ENCODE measurements at places on chromosomes 1 and 21.

DNA sequence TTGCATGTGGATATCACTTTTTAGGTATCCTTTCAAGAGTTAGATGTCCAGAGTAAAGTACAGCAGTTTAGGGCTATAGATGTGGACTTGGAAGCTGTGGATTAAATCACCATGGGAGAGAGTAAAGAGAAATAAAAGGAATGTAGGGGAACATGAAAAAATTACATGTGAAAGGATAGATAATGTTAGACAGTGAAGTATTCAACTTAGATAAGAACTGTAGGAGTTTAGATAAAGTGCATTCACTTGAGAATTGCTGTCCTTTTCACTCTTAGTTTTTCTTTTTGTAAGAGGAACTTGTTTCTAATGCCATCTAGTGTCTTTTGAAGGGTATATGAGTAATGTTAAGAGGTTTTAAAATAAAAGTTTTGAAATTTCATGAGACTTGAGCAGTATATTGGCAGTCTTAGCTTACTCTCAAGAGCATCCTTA is 40.1 kb downstream of the MAST2 start:
- DNase-seq, result peak; percentile 18

DNA sequence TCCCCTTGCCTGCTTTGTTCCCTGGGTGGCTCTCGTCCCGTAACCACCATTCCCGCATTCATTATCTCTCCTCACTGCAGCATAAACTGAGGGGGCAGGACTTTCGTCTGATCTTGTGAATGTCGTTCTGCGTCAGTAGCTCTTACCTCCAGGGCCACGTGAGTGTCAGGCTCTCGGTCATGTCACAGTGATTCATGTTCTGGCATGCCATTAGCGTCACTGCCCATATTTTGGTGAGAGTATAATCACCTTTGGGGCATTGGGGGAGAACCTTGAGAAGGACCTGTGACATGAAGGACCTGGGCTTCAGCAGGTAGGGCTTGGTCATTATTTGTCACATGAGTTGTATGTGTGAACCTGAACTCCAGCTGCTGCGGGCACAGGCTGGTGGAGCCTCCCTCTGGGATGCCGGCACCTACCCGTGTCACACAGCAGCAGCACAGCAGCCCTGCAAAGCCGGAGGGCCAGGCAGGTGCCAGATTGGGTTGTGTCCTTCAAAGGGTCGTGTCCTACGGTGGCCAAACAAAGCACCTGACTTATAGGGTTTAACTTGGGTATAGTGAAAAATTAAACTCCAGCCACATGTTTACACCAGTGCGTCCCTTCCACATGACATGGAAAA is 68.5 kb downstream of the BACE2 start:
- no peak for DNase-seq

- DNase-seq, result no peak
Measured at GRCh38 chr1:174912264-174912663, 87.5 kb upstream of the CACYBP start.

DNA sequence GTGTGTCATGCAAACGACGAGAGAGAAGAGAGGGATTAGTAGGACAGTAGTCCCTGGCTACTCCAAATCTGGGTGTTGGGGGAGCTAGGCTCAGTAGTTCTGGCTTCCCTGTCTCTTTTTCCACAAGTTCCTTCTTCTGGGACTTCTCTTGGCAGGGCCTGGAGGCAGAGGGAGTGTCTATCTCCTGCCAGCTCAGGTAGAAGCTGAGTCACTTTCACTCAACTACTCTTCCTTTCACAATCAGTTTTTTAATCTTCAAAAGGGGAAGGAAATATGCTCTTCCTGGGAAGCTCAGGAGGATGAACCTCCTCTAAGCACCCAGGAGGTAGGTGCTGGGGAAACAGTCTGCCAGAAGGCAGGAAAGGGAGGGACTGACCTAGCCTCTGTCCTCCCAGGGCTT is 35.2 kb upstream of the MAGOH start:
- no peak for DNase-seq

- no peak for DNase-seq
Measured at GRCh38 chr1:56399795-56400194, 179.6 kb downstream of the PLPP3 start.

GRCh38 chr1:237239248-237239647 is 197.3 kb downstream of the RYR2 start:
- DNase-seq, result no peak

DNA sequence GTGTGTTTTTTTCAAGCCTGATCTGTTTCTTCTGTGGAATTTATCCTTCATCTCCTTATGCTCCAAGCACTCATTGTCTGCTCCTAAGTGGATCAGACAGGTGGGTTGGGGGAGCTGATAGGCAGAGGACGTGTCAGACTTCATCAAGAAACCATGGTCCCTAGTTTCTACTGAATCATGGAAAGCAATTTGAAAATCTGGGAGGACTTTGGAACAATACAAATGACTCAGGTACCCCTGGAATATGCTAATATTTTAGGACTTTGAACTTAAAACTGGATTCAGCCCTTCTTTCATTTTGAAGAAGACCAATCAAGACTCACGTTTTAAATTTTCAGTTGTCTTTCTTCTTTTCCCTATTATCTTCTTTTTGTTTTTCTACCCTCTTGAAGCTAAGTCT is 7.7 kb downstream of the ABCG1 start:
- DNase-seq, result no peak

GRCh38 chr1:24536391-24536840 is 19.5 kb upstream of the NCMAP start:
- peak; percentile 84 for DNase-seq

DNA sequence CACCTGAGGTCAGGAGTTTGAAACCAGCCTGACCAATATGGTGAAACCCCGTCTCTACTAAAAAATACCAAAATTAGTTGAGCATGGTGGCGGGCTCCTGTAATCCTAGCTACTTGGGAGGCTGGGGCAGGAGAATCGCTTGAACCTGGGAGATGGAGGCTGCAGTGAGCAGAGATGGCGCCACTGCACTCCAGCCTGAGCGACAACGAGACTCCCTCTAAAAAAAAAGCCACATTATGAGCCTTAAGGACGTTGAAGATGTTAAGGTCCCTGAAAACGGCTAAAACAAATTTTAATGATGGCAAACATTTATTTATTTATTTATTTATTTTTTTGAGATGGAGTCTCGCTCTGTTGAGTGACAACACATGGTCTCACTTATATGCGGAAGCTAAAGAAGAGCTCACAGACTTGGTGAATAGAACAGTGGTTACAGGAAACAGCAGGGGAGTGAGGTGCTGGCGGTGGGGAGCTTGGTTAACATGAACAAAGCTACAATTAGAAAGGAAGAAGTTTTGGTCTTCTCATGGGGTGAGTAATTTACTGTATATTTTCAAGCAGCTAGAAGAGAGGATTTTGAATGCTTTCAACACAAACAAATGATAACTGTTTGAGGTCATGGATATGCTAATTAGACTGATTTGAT is 47.1 kb downstream of the TCP10L start:
- no peak for DNase-seq

DNA sequence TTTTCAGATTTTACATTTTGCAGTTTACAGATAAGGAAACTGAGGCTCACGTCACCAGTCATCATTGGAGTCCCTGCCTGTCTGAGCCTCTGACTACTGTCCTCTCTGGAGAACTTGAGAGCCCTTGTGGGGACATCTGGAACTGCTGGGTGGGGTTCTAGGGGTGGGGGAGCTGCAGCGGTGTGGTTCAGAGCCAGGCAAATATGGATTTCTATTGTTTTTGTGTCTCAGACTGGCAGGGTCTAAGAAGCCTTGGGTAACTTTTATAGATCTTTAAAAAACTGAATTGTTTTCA is 46.9 kb downstream of the IER5 start:
- DNase-seq, result no peak

DNA sequence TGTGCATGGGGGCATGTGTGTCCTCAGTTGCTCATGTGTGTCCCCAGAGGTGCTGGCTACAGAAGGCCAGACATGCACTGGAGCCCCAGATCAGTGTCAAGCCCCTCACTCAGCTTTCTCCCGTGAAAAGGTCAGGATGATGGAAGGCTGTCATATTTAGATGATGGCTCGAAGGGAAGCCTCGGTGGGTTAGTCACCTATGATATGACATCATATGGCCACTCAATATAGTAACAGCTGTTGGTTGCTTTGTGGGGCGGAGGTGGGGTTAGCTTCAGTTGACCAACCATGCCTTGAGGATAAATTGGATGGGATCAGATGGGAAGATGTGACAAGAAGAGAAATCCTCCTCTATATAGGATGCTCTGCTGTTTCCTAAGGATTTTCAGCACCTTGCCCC is 43.5 kb upstream of the ATF3 start:
- no peak for DNase-seq

- DNase-seq, result no peak
Measured at GRCh38 chr1:66012106-66012784, 219.6 kb downstream of the PDE4B start.

DNA sequence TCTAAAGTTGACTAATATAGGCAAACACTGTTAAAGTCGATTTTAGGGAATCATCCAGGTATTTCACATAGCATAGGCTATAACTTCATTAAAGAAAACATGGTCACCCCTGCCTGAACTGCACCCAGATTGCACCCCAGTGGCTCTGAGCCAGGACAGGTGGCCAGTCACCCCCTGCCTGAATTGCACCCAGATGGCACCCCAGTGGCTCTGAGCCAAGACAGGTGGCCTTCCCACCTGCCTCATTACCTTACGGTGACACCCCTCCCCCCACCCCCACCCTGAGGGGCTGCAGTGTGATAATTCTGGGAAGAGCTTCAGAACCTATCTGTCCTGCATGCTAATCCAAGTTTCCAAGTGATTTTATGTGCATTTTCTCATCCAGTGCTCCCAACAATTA is 78.9 kb downstream of the DSCAM start:
- DNase-seq, result no peak

- no peak for DNase-seq
Measured at GRCh38 chr1:228204958-228205357, 2.9 kb upstream of the OBSCN start.

GRCh38 chr1:21232044-21232443 is 55.3 kb upstream of the EIF4G3 start:
- peak; percentile 66 for DNase-seq

DNA sequence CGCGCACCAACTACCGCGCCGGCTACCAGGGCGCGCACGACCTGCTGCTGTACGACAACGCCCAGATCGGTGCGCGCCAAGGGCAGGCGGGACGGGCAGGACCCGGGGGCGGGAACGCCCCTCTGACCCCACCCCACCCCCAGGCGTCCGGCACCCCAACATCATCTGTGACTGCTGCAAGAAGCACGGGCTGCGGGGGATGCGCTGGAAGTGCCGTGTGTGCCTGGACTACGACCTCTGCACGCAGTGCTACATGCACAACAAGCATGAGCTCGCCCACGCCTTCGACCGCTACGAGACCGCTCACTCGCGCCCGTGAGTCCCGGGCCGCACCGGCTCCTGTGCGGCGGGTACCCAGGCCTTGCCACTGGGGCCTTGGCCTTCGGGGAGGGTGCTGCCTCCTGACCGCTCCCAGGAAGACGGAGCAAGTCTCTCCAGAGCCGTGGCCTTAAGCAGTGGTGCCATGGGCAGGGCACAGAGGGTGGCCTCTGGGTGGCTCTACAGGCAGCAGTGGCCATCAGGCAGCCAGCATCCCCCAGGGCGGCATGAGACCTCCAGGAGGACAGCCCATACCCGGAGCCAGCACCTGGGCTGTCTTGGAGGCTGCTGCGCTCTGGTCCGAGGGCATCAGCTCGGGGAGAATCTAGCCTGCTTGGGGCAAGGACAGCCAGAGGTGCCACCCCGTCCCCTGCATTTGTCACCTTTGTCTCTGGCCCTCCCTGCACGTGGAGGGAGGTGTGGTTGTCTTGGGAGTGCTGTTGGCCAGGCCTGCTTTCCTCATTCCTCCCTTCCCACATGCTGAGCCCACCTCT is 8.1 kb upstream of the MMP23B start:
- DNase-seq, result no peak

DNA sequence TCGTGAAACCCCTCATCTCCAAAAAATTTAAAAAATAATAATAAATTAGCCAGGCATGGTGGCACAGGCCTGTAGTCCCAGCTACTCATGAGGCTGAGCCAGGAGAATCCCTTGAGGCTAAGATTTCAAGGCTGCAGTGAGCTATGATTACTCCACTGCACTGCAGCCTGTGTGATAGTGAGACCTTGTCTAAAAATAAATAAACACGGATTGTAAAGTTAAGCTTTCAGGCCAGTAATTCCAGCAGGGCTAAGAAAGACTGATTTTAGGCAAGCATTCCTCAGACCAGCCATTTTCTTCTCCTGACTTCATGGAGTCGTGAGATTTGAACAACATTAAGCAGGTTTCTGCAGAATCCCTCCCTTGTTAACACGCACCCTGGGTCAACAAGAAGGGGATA is 77.2 kb upstream of the EFHD2 start:
- no peak for DNase-seq

GRCh38 chr1:230105754-230106625 is 39.0 kb downstream of the GALNT2 start:
- no peak for DNase-seq

- no peak for DNase-seq
Measured at GRCh38 chr1:218363141-218363540, 18.0 kb downstream of the TGFB2 start.

DNA sequence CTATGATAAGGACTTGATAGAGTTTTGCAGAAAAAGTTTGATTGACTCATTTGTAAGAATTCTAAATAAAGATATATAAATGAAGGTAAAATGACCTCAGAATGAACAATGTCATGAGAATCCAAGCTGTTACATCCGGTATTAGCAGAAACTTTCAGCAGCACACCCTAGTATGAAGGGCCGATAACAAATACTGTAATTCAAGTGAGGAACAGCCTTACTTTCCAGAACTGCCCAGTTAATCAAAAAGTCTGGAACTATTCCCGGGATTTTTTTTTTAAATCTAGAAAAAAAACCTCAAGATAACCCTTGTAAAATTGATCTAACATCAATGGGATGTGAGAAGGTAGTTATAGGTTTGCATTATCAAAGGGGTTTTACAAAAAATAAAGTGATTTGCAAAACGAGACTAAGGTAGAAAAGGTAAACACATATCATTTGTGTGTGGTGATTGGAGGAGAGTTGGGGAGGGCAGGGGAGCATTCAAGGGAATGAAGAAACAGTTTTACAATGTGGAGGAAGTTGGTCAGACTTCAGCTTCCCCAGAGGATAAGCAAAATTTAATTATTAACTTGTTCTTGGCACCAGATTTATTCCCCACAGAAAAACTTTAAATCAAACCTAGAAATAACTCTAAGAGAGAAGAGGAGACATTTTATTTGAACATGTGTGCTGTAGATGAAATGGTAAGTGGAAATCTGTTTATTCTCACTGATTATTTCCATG is 75.9 kb upstream of the VCAM1 start:
- no peak for DNase-seq

All from DMS79 treated with DMSO at 0.1 percent for 48 hours (cell line).